Testis (tissue), 5 donors: ENCODE measurements at places on chromosomes 11 and 22.
A peak's percentile ranks its signal among the peaks of the same experiment; 100 is the strongest.

- no peak for DNase-seq
These were observed 49.5 kb downstream of the PPFIBP2 start for GRCh38 chr11:7563281-7563680.

DNA sequence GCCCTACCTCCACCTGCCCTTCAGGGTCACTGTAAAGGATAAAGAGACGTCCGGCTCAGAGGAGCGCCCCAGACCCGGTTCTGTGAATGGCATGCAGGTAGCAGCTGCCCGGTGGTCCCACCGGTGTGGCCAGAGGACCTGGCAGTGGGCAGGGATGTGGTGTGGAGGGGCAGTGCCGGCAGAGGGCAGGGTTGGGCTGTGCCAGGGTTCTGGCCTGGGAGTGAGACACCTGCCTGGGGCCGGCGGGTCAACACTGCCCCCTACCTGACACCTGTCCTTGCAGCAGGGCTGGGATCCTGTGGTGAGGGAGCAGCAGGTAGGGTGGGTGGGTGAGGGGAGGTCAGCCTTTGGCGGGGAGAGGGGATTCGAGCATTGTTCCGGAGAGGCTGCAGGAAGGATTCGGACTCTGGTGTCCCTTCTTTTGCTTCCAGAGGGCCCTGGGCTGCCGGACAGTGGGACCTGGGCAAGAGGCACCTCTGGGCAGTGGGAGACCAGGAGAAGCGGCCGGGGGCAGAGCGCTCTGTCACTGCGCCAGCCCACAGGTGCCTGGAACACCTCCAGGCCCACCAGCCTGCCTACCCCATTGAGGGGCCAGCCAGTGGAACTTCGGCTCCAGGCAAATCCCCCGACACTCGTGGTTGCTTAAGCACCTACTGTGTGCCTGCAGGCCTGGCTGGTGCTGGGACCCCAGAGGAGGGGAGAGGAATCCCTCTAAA is 1.6 kb upstream of the PHLDA2 start:
- peak; percentile 69 for DNase-seq

DNA sequence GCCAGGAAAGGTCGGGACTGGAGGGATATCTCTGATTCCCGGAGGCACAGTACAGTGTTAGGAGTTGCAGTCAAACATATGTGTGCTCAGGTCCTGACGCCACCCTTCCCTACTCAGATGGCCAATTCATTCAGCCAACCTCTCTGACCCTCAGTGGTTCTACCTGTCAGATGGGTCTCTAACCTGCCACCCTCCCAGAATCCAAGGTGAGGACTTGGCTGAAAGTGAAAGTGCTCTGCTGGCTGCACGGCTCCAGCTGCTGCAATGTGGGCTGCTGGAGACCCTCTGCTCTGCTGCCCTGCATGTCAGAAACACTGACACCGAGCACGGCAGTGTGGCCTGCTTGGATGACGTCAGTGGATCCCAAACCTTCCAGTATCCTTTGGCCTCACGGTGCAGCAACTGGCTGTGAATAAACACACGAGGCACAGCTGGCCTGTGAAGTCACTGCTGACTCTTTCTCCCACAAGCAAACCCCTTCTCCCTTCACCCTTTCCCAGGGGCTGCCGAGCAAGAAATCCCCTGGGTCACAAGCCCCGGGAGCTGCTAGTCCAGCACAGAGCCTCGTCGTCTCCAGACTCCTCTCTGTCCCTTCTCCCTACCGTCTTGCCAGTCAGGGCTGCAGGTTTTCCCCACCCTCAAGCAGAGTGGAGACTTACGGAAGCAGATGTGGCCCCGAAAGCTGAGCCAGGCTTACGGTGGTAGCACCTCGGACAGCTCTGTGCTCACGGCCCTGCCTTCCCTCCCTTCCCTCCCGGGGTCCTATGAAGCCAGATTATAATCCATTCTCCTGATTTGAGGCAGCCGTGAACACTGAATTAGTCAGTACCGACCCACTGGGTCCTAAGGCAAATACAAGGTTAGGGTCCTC is 24.3 kb downstream of the KIAA0930 start:
- DNase-seq, result no peak

DNA sequence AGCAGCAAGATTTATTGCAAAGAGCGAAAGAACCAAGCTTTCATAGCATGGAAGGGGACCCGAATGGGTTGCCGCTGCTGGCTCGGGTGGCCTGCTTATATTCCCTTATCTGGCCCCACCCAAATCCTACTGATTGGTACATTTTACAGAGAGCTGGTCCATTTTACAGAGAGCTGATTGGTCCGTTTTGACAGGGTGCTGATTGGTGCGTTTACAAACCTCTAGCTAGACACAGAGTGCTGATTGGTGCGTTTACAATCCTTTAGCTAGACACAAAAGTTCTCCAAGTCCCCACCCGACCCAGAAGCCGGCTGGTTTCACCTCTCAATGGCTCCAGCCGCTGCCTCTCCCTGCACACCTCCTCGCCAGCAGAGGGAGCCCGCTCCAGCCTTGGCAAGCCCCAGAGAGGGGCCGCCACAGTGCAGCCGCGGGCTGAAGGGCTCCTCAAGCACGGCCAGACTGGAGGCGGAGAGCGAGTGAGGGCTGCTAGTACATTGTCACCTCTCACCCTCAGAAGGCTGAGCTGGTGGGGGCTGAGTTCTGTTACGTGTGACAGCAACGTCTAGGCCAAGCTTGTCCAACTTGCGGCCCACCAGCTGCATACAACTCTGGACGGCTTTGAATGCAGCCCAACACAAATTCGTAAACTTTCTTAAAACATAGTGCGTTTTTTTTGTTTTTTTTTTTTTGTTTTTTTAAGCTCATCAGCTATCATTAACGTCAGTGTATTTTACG is 8.7 kb downstream of the PTH start:
- peak; percentile 79 for DNase-seq
